Nucleus accumbens (tissue), 56 donors: ENCODE measurements at places on chromosomes 7 and 10.

DNA sequence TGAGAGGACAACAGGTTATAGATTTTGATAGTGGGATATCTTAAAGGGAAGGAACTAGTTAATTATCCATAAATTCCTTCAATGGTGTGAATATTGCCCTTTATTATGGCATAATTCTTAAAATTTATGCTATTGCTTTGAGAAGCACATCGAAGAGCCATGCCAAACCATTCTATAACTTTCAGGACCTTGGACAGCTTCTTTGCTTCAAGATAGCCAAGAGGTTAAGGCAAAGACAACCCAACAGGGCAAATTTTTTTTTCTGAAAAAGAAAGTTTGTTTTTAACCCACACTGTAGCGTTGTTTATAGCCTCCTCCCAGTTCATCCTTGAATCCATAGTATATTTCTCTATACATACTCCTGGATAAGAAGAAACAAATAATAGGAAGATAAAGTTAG is 103.2 kb downstream of the NRG3 start:
- no peak for DNase-seq

DNA sequence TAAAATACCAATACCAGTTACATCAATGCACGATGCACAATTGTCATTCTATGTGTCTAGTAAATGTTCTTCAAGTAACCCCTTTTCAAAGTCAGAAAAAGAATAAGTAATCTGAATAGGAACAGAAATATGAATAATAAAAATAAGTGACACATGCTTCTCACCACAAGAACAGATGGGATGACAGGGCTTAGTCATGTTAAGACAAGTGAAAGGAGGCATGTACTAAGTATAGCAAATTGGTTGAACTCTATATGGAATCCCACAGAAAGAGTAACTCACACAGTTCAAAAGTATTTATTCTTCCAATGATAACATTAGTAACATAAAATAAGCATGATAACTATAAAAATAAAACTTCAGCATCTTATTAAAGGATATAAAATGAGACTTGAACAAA is 100.9 kb upstream of the TAS2R16 start:
- DNase-seq: no peak

DNA sequence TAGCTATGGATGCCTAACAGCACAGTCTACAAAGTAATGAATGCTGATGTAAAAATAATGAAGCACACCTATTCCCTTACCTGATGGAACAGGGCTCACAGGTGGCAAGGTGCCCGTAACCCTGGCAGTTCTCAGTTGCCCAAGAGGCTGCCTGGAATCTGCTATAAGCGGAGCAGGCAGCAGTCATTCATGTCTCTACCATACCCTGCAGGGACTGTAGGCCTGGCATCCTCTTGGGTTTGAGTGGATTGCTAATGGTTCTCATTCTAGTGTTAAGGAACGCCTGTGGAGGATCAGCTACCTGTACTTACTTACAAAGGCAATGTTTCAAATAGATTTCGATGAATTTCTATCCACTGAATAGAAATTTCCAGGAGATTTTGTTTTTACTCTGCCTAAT is 38.4 kb downstream of the BAIAP2L1 start:
- DNase-seq: no peak

- no peak for DNase-seq
Measured at GRCh38 chr7:156558198-156558597, 82.4 kb upstream of the RNF32 start.

DNA sequence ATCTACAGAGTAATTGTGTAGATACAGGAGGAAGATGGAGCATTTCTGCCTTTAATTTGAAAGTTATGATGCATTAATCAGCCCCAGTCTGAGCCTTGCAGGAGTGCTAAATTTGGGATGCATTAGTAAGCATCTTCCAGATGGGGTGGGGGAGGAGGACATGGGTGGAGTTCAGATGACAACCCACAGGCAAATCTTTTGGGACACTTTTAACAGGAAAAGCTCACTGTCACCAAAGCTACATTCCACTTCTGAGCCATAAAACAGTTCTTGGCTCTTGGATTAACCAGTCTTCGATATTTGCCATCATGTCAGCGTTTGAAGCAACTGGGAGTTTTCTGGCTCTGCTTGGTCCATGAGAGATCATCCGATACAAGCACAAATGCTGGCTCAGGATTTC is 121.1 kb downstream of the CXCL12 start:
- DNase-seq: no peak

DNA sequence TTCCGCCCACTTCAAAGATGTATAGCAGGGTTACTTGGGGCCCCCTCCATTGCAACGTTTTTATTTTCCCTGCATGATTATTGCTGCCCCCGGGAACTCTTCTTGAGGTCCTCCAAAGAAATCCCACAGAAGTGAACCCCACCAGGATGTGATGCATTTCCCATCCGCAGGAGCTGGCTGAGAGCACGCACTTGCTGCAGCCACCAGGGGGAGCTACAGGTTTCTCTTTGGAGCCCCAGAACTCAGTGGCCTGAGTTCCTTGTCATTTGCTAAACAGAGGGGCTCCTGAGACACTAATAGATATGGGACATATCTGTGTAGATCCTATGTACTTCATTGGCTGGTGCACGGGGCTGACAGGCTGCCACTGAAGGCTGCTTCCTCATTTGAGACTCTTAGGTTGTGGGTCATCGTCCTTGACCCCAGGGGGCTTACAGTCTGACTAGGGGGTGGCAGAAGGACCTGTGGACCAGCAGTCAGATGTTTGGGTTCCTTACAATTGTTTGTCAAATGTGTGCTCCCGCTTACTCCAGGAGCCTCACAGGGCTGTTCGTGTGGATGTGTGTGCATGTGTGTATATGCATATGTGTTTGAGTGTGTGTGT is 52.3 kb upstream of the ENO4 start:
- DNase-seq: peak; percentile 46

- no peak for DNase-seq
Measured at GRCh38 chr7:130345136-130345535, 520 bp downstream of the CPA5 start.

DNA sequence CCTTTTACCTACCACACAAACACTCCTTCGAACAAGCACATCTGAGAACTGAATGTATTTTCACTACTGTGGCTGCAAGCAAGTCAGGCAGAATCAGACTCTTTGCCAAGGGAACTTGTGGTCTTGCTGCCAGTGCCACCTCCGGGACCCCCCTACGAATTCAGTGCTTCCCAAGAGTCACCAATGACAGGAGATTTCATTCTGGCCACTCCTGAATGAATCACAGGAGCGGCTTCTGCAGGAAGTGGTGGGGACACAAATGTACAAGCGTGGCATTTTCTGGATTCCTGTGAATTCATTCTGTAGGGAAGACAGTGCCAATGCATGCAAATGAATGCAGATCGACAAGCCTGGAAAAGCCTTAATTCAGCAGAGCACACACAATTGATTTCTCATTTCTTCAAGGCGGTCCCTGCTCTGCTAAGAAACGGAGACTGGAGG is 161.2 kb downstream of the CAMK1D start:
- no peak for DNase-seq

DNA sequence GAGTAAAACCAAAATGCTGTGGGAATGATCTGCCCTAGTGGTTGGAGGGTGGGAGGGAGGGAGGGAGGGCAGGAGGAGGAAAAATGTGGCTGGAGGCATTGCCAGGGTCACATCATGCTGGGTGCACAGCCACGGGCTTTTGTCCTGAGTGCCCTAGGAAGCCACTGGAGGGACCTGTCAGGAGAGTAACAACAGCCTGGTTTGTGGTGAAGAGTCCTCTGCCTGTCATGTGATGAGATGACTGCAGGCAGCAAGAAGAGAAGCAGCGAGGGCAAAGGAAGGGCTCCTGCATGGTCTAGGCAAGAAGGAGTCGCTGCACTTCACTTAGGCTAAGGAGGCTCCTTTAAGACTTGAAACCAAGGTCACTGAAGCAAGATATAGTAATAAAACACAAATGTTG is 65.6 kb downstream of the PKD1L1 start:
- no peak for DNase-seq

DNA sequence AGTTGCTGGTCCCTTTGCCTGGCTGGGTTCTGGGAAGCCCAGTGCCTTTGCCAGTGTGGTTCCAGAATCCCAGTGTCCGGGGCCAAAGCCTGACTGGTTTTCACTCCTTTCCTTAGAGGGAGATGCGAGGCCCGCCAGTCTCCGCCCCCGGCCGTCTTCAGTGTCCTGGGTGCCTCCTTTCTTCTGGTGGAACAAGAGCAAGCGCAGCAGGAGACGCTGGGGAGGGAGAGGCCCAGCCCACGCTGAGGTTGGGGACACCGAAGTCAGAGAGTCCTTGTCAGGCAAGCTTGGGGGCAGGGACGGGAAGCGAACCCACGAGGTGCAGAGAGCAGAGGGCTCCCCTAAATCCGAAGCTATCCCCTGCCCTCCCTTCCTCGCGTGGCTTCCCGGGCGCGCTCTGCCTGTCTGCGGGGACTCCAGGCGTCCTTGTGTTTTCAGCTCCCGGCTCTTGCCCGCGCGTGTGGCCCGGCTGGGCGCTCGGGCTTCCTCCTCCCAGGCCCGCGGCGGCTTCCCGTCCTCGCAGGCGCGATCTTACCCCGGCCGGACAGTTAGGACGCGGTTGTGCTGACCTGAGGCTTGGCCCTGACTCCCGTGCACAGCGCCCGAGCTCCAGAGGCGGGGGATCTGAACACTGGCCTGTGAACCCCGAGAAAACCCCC is 60.6 kb upstream of the UBE3C start:
- no peak for DNase-seq

GRCh38 chr10:113555751-113556150 is 2.9 kb downstream of the HABP2 start:
- no peak for DNase-seq

DNA sequence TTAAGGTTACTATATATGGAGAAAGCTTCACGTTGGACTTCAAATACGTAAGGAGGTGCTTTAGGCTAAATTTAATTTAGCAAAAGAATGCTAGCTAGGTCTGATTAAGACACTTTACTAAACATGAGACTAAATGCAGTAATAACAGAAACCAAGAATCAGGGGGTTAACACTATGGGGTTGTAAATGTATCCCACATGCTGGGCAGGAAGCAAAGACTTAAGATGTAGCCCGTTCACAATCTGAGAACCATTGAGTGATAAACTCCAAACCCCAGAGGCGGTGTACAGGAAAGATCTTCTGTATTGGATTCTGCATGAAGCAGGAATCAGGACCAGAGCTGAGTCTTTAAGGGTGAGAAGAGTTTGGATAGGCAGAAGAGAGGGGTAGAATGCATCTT is 60.4 kb downstream of the FZD1 start:
- DNase-seq: no peak

- no peak for DNase-seq
Measured at GRCh38 chr10:102721954-102722353, 7.5 kb downstream of the SFXN2 start.

GRCh38 chr7:131109759-131110296 is 217.8 kb upstream of the MKLN1 start:
- peak; percentile 47 for DNase-seq

DNA sequence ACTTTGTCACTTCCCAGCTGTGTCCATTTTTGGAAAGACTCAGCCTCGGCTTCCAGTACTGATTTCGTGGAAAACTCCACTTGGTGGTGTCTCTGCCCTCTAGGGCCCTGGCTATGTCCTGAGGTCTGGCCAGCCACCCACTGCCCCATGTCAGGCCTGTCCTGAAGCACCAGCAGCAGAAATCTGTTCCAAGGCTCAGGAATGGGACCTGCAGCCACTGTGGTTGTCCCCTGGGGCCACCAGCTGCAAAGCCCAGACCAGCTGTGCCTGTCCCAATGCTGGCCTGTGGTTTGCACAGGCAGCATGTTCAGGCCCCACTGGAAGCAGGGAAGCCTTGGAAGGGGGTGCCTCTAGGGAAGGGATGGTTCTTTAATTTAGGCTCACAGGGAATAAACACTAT is 21.2 kb downstream of the CXCL12 start:
- DNase-seq: no peak

- DNase-seq: no peak
Measured at GRCh38 chr7:159165352-159165751, 20.7 kb upstream of the VIPR2 start.

DNA sequence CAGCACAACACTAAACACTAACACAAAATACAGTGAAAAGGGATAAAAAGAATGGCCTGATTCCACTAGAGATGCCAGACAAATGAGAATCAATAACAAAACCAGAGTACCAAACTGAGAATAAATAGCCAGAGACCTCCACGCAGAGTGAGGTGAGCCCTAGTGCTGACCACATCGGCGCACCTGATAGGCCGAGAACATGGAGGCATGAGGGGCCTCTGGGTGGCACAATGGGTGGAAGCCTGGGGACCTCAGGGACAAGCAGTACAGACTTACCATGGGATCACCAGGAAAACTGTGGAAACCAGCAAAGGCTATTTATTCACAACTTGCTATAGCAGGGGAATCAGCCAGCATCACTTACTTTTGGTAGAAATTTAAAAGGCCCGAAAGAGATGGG is 1.8 kb upstream of the CSGALNACT2 start:
- no peak for DNase-seq

- no peak for DNase-seq
Measured at GRCh38 chr7:137096607-137097006, 228.2 kb downstream of the CHRM2 start.

DNA sequence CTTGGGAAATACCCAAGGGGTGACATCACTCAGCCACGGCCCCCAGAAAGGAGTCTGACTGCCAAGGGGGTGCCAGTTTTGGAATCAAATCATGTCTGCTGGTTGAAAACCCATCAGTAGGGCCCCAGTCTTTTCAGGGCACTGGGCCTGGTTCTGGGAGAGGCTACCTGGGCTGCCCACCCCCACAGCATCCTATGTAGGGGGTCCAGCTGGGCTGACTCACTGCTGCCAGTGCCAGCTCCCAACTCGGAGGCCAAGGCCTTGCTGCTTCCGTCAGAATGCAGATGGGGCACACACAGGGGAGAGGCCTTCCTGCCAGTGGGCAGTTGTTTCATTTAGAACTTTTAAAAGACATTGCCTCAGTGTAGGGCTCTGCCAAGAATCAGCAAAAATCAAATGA is 39.5 kb upstream of the DMBT1 start:
- no peak for DNase-seq

GRCh38 chr10:28853195-28853594 is 175.9 kb downstream of the BAMBI start:
- no peak for DNase-seq

- no peak for DNase-seq
Measured at GRCh38 chr7:35261041-35261440, 7.1 kb upstream of the TBX20 start.
